ENCODE measurements at places on chromosomes 5 and 9.

DNA sequence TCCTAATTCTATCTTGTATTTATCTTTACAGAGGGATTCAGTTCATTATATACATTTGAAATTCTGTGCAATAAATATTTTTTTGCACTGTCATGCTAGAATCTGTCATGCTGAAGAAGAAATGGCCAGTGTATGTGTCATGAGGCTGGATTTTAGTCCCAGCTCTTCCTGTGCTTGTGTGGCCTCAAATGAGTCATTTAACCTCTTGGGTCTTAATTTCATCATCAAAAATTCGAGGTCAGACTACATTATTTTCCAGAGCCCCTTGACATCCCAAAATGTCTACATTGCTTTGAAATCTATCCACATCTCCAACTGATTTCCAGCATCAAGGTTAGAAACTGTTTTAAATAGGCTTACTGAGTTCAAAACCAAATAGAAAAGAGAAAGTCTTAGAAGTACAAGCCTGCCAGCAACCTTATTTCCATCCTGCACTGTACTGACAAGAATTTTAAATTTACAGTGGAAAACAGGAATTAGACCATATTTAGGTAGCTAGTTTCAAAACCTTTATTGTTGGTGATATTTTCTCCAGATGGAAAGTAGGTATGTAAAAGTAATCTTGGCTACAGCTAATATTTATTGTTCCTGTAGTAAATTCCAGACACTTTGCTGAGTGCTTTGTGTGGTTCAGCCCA is 96.7 kb upstream of the MAMDC2 start:
- DNase-seq = no peak

DNA sequence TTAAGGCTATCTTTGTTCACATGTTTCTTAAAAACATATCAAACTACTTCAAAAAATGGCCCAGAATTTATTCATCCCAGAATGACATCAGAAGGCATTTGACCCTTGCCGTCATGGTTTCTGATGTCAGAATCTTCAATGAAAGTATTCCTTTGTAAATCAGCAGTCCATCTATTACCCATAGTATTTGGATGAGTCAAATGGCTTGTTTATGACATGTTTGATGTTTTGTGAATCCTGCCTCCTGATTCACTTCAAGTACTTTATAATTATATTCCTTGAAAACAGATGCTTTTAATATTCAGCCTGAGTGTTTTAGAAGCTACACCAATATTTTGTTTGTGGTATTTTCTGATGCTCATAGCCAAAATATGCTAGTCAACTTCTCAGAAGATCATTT is 200.8 kb upstream of the MEF2C start:
- no peak for DNase-seq

DNA sequence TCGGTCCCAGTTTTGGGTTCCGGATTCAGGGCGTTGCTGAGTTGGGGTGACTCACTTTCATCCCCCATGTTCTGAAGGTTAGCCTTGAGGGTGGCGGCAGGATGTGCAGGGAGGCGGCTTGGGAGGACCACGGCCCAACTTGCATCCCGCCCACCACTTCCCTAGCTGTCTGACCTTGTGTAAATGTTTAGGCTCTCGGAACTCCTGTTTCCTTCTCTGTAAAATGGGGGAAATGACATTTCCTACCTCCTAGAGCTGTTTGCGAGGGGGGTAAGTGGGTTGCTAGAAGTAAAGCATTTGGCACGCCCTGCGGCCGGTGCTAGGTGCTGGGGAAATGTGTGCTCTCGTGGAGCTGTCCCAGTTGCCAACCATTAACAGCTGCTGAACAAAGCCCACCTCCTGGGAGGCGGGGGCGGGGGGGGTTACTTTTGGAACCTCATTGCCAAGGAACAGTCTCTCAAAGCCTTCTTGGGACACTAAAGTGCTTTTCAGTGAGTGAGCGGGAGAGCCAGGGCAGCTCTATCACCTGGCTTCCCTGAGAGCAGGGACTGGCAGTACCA is 27.5 kb downstream of the PTGES2 start:
- no peak for DNase-seq

DNA sequence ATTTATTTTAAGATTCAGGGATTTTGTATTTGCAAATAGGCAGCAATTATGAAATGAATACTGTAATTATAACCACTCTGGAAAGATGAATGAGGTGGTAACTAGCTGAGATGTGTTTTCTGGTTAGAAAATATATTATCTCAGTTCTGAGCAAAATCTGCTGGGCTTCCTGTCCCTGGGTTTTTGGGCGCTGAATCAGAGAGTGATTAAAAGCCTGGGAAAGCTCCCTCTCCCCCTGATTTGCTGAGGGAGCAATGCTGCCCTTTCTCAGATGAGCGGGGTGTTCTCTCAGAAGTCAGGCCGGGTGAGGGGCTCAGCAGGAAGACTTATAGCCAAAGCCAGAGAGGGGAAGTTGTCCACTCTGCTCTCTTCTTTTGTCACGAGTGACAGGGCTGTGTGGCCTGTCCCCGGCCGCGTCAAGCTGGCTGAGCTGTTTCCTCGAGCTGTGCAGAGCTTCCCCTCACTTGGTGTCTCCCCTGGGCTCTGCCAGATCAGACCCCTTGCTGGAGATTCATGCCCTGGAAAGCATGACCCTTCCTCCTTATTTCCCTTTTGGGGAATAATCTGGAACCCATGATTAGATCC is 39.8 kb upstream of the PITX1 start:
- no peak for DNase-seq

All from CD4-positive, alpha-beta T cell treated with Interleukin-4 for 4 hours (primary cell).